Right lung (tissue), 10 donors: ENCODE measurements at places on chromosomes 4 and X.

DNA sequence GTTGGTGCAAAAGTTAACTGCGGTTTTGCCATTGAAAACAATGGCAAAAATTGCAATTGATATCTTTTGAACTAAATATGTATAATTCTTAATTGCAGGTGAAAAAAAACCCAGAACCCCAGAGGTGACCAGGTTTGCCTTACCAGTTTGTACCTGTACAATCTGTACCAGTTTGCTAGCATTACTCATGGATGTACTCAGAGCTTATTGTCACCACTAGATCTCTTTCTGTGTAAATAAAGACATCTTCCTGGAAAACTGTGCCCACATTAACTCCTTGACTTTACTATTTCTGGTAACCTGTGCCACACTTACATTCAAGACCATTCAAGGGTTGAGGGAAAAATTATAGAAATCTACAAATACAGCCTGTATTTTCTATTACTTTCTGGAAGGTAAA lies 139.7 kb downstream of the ELOVL6 start:
- no peak for DNase-seq

DNA sequence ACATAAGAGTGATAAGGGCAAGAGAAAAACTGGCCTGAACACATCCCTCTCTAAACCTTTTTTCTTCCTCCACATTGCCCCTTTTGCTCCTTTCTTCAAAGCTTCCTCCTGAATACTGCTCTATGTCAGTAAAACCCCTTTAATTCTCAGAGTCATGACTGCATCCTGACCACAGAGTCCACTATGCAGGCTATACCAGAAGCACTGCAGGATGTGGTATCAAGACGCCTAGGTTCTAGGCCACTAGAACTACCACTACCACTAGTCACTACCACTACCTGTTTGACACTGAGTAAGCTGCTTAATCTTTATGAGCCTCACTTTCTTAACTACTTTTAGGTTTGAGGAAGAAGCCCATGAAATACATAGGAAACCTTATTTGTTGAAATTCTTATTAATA lies 38.7 kb downstream of the ARHGEF9 start:
- DNase-seq, result no peak

DNA sequence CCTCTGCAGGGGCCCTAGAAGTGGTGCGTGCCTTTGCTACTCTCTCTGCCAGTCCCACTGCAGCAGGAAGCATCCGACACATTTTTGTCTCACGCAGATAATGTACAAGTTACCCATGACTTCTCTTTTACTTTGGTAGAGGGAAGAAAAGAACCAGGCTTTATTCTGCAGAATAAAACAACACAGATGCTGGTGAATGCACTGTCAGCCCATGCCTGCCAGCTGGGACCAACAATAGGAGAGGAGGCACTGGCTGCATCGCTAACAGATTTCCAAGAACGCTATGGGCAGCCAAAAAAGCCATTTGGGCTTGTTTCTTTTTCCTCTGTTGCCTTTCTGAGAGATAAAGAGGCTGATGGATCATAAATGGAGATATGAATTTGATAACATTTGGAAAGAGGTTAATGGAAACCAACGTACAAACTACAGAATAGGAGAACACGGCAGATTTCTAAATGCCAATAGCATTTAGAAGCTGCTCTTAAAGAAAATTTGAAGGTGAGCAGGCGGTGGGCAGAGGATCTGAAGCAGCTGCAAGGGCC lies 47.5 kb upstream of the IGFBP7 start:
- DNase-seq, result no peak

DNA sequence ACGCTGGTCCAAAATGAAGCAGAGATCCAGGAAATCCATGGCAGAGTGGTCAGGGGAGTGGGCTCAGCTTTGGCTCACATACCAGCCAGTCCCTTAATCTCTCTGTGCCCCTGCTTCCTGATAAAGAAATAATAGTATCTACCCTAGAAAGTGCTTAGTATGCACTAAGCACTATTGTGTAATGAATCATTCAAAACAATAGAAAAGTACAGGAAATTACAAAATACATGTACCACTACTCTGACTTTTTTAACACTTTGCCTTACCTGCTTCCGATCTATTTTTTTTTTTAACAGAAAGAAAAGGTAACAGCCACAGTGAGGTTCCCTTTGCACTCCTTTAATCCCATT lies 49.9 kb downstream of the TBC1D9 start:
- no peak for DNase-seq

DNA sequence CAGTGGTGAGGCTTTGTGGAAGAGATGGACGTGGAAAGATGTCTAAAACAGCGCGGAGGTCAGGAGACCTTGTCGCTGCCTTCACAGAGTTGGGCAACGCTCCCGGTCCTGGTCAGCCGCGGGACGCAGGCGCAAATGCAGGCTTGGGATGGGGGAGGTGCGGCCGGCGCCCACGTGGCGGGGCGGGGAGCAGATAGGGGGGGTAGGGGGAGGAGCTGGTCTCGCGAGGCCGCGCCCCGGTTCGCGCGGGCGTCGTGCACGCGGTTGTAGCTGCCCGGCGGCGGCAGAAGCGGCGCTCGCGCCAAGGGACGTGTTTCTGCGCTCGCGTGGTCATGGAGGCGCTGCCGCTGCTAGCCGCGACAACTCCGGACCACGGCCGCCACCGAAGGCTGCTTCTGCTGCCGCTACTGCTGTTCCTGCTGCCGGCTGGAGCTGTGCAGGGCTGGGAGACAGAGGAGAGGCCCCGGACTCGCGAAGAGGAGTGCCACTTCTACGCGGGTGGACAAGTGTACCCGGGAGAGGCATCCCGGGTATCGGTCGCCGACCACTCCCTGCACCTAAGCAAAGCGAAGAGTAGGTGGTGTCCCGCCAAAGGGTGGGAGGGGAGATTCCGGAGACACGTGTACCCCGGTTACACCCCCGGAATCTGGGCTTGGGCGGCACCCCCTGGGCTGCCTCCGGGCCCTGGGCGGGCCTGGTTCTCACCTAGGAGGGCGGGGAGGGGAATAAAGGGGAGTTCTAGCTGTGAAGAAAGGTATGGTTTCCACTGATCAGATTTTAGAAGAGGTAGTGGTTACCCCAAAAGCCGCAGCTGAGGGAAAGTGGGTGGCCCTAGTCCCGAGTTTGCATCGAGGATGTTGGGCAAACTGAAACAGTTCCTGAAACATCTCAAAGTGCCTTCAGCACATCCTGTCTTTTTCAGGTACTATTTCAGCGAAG lies at the start of gene PRDX4:
TSS of gene PRDX4 (plus strand) at position 255 of the 939 bp plus-strand sequence. CDS start at position 333, 78 bp downstream.
- peak; percentile 87 for DNase-seq

DNA sequence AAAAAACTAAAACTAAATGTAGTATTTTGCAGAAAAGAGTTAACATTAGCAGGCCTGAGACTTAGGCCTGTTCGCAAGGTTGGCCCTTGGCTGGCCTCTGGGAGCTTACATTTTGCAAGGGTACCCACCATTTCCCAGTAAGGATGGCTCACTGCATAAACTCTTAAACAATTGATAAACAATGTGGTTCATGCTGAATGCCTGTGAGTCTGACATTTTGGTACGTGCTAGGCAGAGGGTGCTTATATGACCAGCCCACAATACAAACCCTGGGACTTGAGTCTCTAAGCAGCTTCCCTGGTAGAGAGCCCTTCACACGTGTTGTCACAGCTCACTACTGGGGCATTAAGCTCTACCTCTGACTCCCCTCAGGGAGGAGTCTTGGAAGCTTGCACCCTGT lies 7.4 kb downstream of the PRPS2 start:
- DNase-seq, result no peak

- no peak for DNase-seq
These were observed 41.8 kb downstream of the GPC4 start for GRCh38 chrX:133373386-133374079.

- DNase-seq, result no peak
These were observed 20.6 kb downstream of the ZDHHC9 start for GRCh38 chrX:129823115-129823514.

DNA sequence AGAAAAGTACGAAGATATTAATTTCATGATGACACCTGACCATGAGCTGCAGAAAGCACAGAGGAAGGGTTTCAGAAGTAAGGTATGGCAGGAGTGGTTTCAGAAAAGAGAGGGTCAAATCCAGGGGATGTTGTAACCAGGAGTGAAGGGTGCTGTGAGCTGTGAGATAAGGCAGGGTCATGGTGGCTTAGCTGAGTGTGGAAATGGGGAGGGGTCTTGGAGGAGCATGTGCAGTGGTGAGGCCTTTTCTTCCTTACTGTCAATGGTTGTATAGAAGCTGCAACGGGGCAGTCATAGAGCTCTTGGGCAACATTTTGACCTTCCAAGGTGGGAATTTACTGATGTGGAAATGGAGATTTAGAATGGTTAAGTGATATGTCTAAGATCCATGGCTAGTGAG lies 2.5 kb downstream of the ANAPC4 start:
- DNase-seq, result no peak

DNA sequence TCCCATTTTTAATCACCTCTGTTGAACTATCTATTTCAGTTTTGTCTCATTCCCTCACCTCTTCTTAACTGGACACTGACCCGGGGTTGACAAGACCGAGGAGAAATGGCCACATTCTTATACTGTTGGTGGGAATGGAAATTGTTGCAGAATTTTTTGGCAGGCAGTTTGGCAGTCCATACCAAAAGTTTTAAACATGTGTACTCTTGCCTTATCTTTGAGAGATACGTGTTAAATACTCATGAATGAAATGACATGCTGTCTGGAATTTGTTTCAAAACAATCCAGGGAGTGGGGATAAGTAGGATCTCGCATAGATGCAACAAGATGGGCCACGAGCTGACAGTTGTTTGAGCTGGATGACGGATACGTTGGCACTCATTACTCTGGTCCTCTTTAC lies 12.1 kb downstream of the FGFBP1 start:
- DNase-seq, result no peak

- peak; percentile 78 for DNase-seq
These were observed 17.8 kb downstream of the SCD5 start for GRCh38 chr4:82780752-82781231.

GRCh38 chr4:113884655-113885054 lies 94.8 kb downstream of the ARSJ start:
- no peak for DNase-seq

DNA sequence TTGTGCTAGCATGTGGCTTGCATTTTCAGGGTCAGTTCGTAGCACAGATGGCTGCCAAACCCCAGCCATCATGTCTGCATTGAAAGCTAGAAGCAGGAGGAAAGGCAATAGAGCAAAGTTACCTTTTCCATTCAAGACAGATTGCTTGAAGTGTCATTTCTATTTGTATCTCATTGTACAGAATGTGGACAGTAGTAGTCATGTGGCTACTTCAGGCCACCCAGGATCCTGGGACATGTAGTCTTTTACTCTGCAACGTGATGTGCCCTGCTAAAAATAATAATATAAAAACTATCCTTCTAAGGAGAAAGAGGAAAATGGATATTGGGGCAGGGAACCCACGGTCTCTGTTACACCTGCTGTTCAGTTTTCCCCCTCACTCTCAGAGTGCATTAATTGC lies 118.4 kb downstream of the RAPGEF2 start:
- no peak for DNase-seq

DNA sequence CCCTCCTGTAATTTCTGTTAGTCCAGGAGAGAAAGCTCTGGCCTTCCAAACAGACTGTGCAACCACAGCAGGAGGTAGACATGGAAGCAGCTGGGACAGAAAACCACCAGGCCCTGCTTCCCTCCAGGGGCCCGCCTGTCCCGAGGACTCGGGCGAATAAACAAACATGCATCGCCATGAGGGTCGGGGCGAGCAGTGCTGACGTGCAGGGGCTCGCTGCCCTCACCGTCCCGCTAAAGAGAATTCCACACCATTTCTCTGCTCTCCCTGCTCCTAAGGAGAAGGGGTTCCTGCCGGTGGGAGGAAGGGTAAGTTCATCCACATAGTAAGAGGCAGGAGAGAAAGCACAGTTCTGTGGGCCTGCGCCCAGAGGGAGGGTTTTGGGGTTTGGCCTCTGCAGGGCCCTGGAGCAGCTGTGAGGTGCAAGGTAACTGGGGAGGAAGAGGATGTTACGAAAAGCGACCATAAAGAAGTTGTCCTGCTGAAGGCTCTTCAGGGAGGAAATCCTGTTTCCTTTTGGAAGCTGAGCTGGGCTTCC lies 54.9 kb downstream of the WFS1 start:
- no peak for DNase-seq

- DNase-seq, result no peak
These were observed 136.1 kb upstream of the WDFY3 start for GRCh38 chr4:85102606-85103005.

GRCh38 chr4:185656467-185656931 lies 121.2 kb upstream of the PDLIM3 start:
- DNase-seq, result no peak

- no peak for DNase-seq
These were observed 348.2 kb downstream of the PDGFC start for GRCh38 chr4:156623376-156623775.

DNA sequence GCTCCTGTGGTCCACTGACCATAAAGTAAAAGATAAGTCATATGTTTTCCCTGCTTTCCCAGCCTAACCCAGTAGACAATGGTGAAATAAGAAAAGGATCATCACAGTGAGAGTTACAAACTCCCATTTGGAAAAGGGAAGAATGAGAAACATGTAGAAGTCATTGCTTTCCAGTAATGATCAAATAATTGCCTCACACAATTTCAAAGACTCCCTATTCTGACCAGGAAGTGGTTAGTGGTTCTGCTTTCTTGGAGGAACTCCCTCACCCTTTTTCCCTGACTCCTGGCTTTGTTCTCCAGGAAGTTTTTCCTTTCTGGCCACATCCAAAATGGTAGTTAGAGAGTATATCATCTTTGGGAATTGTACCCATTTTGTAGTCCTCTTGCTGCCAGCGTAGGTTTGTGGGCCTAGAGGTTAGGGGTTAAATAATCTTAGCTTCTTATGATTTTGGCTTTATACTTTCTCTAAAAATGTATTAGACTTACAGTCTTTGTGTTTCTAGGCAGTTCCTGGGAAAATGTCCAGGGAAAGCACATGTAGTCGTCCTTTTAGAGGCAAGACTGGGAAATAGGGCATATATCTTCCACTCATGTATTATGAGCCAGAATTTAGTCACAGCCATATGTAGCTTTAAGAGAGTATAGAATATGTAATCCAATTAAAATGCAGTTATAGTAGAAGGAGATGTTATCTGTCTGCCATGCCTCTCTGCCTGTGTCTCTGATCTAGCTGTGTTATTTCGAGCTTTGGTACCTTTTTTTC lies 10.5 kb downstream of the VAMP7 start:
- no peak for DNase-seq

DNA sequence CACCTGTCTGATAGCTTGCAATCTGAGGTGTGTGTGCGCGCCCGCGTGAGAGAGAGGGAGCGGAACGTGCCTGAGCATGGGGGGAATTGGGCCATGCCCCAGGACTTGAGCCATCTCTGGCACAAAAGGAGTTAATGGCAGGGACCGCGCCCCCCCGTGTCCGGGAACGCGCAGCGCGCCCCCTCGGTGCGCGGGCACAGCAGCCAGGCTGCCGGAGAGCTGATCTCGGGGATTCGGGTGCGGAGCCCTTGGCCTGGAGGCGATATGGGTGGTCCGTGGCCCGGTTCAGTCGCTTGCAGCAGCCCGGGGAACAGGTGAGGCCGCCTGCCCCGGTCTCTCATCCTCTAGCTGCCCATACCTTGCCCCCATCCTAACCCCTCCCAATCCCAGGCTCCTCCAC lies at the start of gene NLGN3:
TSS of gene NLGN3 (plus strand) at position 191 of the 400 bp plus-strand sequence. CDS start 2,909 bp downstream, outside the sequence.
- DNase-seq, result no peak
